ENCODE measurements at places on chromosomes 12 and 14. TPM values are rescaled to one million over a fixed set of nuclear protein-coding genes. Genes with fewer than 3 reads are reported as not detected.
A peak's percentile ranks its signal among the peaks of the same experiment; 100 is the strongest.

GRCh38 chr14:78141590-78141989, 28.6 kb upstream of the NRXN3 start:
- H3K4me3 ChIP-seq = no peak overlapping the region
- H3K4me1 ChIP-seq = no peaks in the 10 kb centered on the region
- no peak for DNase-seq
- no peaks in the 10 kb centered on the region for H3K27me3 ChIP-seq
- H3K36me3 ChIP-seq = no peaks in the 10 kb centered on the region

- H3K4me1 ChIP-seq = peaks cover 14% of the 10 kb centered on the region
- no peaks in the 10 kb centered on the region for H3K27me3 ChIP-seq
Measured at GRCh38 chr14:34062353-34062973, 111.6 kb upstream of the EGLN3 start.

LRP1-AS gene
- total RNA-seq = not detected

DNA sequence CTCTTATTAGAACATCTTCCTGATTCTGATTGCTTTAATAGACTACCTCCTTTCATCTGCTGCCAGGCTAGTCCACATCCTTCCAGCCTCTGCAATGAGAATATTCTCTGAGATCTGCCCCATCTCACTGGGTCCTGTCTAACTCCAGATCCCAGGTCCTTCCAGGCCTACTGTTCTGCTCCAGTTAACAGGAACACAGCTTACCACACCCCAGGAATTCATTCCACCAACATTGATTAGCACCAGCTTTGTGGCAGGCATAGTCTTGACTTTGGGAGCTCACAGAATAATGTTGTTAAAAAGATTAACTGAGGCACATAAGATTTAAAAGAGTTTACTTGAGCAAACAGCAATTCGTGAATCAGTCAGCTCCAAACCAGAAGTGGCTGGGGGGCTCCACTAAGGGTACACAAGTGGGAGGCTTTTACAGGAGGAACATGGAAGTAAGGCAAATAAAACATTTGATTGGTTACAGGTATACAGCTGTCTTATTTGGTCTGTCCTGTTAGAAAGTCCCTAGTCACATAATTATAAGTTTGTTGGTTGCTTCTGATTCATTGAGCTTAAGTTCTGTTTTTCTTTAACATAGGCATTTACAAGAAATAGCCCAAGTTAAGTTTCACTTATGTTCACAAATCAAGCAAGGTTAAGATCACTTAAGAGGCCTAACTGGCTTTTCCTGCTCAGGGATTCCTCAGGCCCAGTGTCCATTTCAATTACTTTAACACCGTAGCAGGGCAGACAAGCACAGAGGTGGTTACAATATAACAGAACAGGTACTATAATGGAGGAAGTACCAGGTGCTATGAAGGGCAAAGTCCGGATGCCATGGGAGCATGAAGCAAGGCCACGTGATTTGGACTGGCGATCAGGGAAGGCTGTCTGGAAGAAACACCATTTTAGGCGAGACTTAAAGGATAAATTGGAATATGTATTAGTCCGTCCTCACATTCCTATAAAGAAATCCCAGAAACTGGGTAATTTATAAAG, 12.2 kb upstream of the MYH7 start:
- H3K27me3 ChIP-seq = peaks cover 30% of the 10 kb centered on the region
- no peaks in the 10 kb centered on the region for H3K4me1 ChIP-seq
- H3K4me3 ChIP-seq = no peak overlapping the region
- no peak overlapping the region for H3K27ac ChIP-seq
- no peak for DNase-seq

CAPZA3 gene
- total RNA-seq = not detected

- no peaks in the 10 kb centered on the region for H3K27me3 ChIP-seq
- no peak for DNase-seq
- no peaks in the 10 kb centered on the region for H3K36me3 ChIP-seq
- peak overlapping the region; percentile 94 for H3K4me3 ChIP-seq
Measured at GRCh38 chr14:72925171-72925759, 999 bp upstream of the DCAF4 start.

LMO3 gene
- total RNA-seq = not detected

GRCh38 chr12:26389343-26389742, 194.0 kb downstream of the SSPN start:
- no peak overlapping the region for H3K4me3 ChIP-seq
- H3K27me3 ChIP-seq = no peaks in the 10 kb centered on the region
- peaks cover 17% of the 10 kb centered on the region for H3K36me3 ChIP-seq
- DNase-seq = no peak
- H3K27ac ChIP-seq = no peak overlapping the region

GRCh38 chr12:26473291-26473690, 277.9 kb downstream of the SSPN start:
- peaks cover 14% of the 10 kb centered on the region for H3K36me3 ChIP-seq
- no peaks in the 10 kb centered on the region for H3K27me3 ChIP-seq
- no peaks in the 10 kb centered on the region for H3K4me1 ChIP-seq
- no peak overlapping the region for H3K27ac ChIP-seq
- no peak for DNase-seq

GRCh38 chr12:31594681-31595080, 3.7 kb upstream of the DENND5B start:
- H3K27ac ChIP-seq = no peak overlapping the region
- no peak overlapping the region for H3K4me3 ChIP-seq
- no peaks in the 10 kb centered on the region for H3K36me3 ChIP-seq
- no peak for DNase-seq

LYZ gene
- total RNA-seq = not detected

DNA sequence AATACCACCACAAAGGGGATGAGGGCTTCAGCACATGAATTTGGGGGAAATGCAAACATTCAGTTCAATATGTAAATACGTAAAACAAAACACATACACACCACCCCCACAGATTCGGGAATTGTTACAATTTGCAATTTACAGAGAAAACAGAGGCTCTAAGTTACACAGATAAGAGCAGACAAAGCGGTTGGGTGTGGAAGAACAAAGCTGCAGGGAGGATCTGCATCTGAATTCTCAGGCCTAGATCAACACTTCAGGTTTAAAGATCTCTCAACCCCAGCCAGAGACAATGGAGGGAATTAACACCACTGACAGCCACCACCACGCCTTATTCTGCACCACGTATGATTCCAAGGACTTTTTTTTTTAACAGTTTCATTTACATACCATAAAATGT, 375.5 kb downstream of the BCL11B start:
- H3K36me3 ChIP-seq = no peaks in the 10 kb centered on the region
- no peak overlapping the region for H3K27ac ChIP-seq
- no peak for DNase-seq
- no peak overlapping the region for H3K4me3 ChIP-seq

TAS2R19 gene
- 1.9 TPM for total RNA-seq

TMEM179 gene
- 1.2 TPM for total RNA-seq

B4GALNT1 gene
- 21.4 TPM for total RNA-seq

OVCH1 gene
- total RNA-seq = 0.89 TPM

GRCh38 chr12:120148011-120148410, 31.5 kb upstream of the RAB35 start:
- no peaks in the 10 kb centered on the region for H3K27me3 ChIP-seq
- H3K4me3 ChIP-seq = no peak overlapping the region
- no peak for DNase-seq
- peaks cover 43% of the 10 kb centered on the region for H3K36me3 ChIP-seq

NUAK1 gene
- total RNA-seq = 78.1 TPM

DNA sequence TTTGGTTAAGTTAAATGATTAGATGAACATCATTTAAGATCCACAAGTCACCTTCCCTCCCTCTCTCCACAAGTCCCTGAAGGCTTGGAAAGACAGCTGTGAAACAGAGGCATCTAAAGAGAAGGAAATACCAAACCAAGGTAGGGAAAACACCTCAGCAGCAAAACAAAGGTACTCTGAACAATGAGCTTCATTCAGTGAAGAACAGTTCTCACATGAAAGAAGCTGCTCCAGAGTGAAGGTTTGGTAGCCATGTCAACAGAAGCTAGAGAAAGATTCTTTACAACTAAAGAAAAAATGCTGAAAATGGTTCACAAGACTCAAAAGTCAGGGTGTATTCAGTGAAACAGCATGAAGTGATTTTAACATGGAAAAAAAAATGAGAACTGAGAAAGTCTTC, 69.4 kb downstream of the FGD6 start:
- H3K27me3 ChIP-seq = no peaks in the 10 kb centered on the region
- no peak for DNase-seq
- H3K4me1 ChIP-seq = peaks cover 20% of the 10 kb centered on the region

PPFIA2 gene
- 0.46 TPM for total RNA-seq

DNA sequence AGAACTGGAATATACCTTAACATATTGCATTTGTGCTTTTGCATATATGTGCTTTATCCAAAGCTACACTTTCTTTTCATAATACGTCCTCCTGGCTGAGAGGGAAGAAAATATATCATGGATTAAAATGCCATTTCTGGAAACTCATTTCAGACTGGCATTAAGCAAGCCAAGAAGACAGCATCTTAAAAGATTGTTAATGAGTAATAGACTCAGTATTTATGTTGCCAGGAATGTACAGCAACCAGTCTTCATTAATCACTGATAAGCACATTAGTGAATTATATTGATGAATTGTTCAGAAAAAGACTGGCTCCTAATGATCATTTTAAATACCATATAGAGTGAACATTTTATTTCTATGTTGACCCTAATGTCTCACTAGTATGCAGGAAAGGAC, 134.9 kb upstream of the IFNG-AS1 start:
- no peaks in the 10 kb centered on the region for H3K27me3 ChIP-seq
- peaks cover 6% of the 10 kb centered on the region for H3K4me1 ChIP-seq
- no peak overlapping the region for H3K27ac ChIP-seq
- DNase-seq = no peak

- DNase-seq = no peak
- H3K27ac ChIP-seq = peak overlapping the region; percentile 90
- H3K4me1 ChIP-seq = peaks cover 31% of the 10 kb centered on the region
- H3K27me3 ChIP-seq = peaks cover 1% of the 10 kb centered on the region
- no peaks in the 10 kb centered on the region for H3K36me3 ChIP-seq
Measured at GRCh38 chr14:50830044-50830931, 674 bp downstream of the NIN start.

KRT73 gene
- total RNA-seq = not detected

USP44 gene
- total RNA-seq = 0.18 TPM

RNASE7 gene
- not detected for total RNA-seq

DNA sequence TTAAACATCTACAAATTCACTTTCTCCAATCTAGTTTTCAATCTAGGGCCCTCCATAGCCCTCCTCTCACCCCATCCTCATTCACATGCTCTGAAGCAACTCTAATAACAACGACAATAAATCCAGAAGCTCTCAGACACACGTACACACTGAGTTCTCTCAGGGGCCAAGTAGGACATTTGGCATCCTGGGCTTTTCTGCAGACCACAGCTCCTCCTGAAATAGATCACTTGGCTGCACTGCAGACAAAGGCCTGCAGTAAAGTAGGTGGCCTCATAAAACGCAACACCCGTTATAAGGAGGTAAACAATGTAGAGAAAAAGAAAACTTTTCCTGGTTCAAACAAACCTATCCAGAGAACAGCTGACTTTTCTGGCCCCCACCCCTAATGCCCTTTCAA, 111.2 kb downstream of the TMTC1 start:
- H3K36me3 ChIP-seq = no peaks in the 10 kb centered on the region
- no peak overlapping the region for H3K4me3 ChIP-seq
- H3K27ac ChIP-seq = no peak overlapping the region
- DNase-seq = no peak

DNA sequence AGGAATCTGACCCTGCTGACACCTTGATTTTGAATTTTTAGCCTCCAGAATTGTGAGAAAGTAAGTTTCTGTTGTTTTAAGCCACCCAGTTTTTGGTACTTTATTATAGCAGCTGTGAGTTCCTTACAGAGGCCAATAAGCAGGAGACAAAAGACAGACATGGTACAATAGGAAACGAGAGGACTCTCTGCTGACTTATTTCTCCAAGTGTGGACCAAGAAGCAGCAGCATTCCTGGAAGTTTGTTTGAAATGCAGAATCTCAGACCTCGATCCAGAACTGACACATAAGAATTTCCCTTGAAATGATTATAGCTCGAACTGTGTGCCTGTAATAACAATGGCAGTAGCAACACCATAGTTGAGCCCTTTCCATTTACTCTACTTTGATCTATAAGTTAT, 31.9 kb upstream of the LUM start:
- H3K27me3 ChIP-seq = no peaks in the 10 kb centered on the region
- no peak for DNase-seq
- no peak overlapping the region for H3K4me3 ChIP-seq
- peaks cover 67% of the 10 kb centered on the region for H3K4me1 ChIP-seq
- peaks cover 22% of the 10 kb centered on the region for H3K36me3 ChIP-seq

- no peaks in the 10 kb centered on the region for H3K27me3 ChIP-seq
- no peak overlapping the region for H3K4me3 ChIP-seq
- DNase-seq = no peak
- H3K4me1 ChIP-seq = peaks cover 38% of the 10 kb centered on the region
- peak overlapping the region; percentile 77 for H3K27ac ChIP-seq
Measured at GRCh38 chr12:123089631-123090353, 61.1 kb downstream of the PITPNM2 start.

GRCh38 chr12:47079981-47080724, 394 bp upstream of the AMIGO2 start:
- DNase-seq = no peak
- peak overlapping the region; percentile 99 for H3K27ac ChIP-seq
- H3K4me3 ChIP-seq = peak overlapping the region; percentile 94
- H3K36me3 ChIP-seq = peaks cover 3% of the 10 kb centered on the region
- H3K4me1 ChIP-seq = peaks cover 91% of the 10 kb centered on the region

DNA sequence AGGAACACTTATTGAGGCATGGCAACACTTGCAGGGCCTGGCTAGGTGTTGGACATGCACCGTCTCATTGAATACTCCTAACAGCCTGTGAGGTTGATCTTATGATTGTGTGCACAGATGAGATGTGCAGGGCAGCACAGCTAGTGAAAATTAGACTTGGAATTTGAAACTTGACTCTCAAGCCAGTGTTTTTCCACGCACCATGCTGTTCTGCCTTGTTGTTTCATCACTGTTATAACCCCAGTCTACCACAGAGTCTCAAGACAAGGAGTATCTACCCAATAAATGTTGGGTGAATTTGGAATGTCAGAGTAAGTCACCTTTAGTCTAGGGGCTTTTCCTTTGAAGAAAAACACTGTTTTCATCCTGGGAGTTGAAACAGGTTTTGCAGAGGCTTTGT, 55.8 kb upstream of the LRIG3 start:
- DNase-seq = no peak
- peaks cover 2% of the 10 kb centered on the region for H3K36me3 ChIP-seq
- H3K27ac ChIP-seq = no peak overlapping the region
- no peak overlapping the region for H3K4me3 ChIP-seq
- peaks cover 9% of the 10 kb centered on the region for H3K4me1 ChIP-seq

Measured in chondrocyte (in vitro differentiated cells).